ENCODE measurements at places on chromosomes 16 and 17.

- DNase-seq: peak; percentile 77
Measured at GRCh38 chr16:75420987-75421819, 12.1 kb downstream of the CFDP1 start.

- DNase-seq: no peak
Measured at GRCh38 chr17:21105064-21105894, 21.5 kb upstream of the DHRS7B start.

GRCh38 chr16:7834771-7835431 lies 502.3 kb downstream of the RBFOX1 start:
- no peak for DNase-seq

GRCh38 chr17:38852771-38853291 lies 690 bp downstream of the RPL23 start:
- DNase-seq: no peak

DNA sequence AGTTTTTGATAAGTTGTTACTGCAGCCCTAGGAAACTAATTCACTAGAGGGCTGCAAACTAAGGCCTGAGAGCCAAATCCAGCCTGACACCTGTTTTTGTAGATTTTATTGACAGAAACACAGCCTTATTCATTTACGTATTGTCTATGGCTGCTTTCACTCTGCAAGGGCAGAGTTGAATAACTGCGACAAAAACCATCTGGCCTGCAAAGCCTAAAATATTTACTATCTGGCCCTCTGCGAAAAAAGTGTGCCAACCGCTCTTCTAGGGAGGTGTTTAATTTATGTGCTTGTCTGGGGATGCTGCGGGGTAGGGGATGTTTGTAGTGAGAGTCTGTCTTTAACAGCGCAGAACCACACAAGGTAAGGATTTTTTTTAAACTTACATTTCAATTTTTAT lies 165.0 kb upstream of the RBFOX1 start:
- no peak for DNase-seq

GRCh38 chr17:7841396-7841914 lies 7.4 kb downstream of the KDM6B start:
- peak; percentile 91 for DNase-seq

- DNase-seq: no peak
Measured at GRCh38 chr17:44191941-44192496, 5.2 kb downstream of the TMUB2 start.

GRCh38 chr17:34006126-34006525 lies 249.0 kb upstream of the CCL2 start:
- DNase-seq: no peak

DNA sequence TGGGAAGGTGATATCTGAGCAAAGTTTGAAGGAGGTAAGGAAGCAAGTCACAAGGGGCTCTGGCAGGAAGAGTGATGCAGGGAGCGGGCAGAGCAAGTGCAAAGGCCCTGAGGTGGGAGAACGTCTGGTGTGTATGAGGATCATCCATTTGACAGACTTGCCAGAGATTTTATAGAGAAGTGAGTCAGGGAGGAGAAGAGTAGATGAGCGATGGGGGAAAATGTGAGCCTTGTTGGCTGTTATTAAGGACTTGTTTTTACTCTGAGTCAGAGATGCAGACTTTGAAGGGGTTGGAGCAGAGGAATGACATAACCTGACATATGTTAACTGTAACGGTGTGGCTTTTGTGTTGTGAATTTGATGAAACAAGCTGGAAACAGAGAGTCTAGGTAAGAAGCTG lies 3.5 kb upstream of the CLEC10A start:
- no peak for DNase-seq

DNA sequence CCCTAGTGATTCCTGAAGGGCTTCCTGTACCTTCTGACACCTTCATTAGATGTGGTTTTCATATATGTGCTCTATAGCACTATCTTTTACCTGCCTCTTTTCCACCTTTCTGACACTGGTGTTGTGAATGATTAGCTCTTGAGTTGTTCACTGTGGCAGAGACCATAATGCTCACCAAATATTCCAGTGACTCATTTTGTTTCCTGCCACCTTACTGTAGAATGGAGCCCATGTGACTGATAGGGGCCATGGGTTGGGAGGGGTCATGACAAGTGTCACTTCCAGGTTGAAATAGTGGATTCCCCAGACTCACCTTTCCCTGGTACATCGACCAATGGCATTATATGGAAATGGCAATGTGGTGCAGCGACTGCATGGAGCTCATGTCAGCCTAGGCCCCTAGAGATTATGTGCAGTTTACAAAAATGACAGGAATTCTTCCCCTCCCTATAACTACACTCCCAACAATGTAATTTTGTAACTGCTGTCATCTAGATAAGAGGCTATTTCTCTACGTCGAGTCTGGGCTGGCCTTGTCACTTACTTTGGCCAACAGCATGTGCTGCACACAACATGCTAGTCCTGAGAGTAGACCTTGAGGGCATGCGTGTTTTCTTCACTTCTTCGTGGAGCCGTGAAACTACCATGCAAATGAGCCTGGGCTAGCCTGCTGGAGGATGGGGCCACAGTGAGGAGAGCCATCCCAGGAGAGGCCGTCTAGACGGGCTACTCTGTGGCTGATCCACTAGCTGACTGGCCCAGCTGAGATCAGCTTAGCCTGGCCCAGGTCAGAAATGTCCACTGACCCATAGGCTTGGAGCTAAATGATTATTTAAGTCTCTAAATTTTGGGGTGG lies 409.5 kb downstream of the CA10 start:
- no peak for DNase-seq

DNA sequence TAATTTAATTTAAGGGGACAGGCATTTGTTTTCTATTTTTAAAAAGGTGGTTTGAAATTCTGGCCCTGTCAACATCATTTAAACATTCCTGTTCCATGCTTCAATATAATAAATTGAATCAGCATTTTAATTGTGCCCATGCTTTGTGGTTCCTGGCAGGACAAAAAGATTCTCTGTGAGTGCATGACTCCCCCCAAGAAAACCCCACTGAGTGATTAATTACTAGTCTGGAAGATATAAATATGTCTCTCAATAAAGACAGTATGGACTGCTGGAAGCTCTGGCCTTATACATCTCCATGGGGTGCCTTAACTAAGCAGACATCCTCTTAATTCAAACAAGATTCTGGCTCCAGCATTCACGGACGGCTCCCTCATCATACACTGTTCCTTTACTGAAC lies 95.0 kb upstream of the PSMD7 start:
- no peak for DNase-seq

GRCh38 chr17:61247439-61247838 lies 152.2 kb upstream of the TBX2 start:
- DNase-seq: peak; percentile 71

- no peak for DNase-seq
Measured at GRCh38 chr17:48282303-48282702, 147.7 kb downstream of the SKAP1 start.

DNA sequence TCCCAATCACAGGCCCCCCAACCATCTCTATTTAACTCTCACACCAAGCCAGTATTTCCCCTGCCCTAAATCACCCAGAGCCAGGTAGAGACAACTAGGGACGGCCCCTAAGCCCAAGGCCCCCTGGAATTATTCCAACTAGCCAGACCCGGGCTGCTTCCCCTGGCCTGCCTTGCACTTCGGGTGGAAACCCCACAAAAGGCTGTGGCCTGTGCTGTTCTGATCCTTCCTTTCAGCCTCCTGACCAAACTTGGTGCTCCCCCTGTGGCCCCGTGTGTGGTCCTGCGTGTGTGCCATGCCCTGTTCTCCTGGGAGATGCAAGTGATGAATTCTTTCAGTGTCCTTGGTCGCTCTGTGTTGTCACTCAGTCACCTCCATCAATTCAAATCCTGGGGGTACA lies 14.9 kb downstream of the CCL17 start:
- DNase-seq: no peak

DNA sequence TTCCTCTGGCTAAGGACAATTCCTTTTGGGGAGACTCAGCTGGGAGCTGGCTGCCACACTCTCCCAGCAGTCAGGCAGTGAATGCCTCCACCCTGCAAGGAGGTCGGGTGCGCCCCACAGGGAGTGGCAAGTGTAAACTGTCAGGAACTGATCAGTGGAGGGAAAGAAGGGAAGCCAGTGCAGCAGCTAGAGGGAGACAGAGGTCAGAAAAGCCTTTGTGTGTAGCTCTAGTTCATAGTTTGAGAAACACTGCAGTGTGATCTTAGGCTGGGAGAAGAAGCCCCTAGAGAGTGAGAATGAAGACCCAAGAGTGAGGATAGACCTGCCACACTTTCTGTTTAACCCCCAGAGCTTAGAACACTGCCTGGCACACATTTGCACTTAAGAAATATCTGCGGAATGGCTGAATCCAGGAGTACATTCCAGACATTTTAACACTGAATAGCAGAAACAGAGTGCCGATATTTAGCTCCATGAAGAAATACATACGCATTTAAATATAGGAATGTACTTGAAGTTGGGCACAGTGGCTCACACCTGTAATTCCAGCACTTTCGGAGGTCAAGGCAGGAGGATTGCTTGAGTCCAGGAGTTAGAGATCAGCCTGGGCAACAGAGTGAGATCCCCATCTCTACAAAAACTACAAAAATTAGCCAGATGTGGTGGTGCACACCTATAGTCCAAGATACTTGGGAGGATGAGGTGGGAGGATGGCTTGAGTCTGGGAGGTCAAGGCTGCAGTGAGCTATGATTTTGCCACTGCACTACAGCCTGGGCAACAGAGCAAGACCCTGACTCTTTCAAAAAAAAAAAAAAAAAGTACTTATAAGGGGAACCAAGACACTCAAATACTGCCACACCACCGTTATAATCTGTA lies 11.1 kb upstream of the SLC5A11 start:
- no peak for DNase-seq

DNA sequence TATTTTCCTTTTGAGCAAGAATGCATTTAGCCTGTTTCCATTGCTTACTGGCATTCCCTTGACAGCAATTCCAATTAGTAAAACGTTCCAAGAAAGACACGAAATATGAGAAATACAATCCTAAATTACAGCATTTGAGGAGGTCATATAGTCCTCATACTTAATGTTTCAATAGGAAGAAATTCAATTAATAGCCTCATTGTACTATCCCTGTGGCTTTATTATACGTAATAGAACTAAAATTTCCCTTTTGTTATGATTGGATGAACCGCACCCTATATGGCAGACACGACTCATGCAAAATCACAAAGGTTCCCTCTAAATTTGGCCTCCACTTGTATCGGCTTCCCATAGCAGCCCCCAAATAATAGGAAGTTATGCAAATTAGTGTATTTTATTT lies 291.7 kb downstream of the CEP112 start:
- DNase-seq: no peak

DNA sequence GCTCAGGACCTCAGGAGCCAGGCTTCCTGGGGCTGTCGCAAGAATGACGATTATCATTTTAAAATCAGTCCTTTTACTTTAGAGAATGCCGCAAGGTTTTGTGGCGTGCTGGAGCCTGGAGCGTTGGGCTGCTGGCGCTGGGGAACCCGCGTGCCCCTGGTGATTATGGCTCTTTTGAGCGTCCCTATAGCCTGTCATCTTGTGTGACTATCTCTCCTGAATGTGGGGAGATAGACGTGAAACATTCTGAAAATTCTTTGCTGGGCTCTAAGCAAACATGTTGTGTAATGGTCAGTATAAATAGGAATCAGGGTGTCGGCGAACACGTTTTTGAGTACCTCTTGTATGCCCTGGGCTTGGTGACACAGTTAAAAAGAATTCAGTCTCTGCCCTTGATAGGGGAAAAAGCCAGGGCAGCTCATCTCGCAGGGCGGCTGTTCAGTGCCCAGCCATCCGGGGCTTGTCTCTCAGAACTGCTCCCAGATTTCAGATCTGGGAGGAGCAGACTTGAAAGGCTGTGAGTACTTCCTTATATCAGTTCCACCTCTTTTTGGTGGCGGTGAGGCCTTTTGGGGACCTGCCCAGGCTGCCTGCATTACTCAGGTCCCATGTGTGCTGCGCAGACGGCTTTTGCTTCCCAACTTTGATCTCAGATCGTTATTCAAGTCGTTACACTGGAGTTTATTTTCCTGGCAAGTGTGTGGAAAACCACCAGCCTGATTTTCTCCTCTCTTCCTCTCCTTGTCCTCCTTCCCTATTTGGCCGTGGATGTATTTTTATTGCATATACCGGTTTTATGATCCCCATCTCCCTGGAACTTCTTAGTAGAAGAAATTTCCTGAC lies 973 bp downstream of the SLC7A6 start:
- DNase-seq: peak; percentile 49

DNA sequence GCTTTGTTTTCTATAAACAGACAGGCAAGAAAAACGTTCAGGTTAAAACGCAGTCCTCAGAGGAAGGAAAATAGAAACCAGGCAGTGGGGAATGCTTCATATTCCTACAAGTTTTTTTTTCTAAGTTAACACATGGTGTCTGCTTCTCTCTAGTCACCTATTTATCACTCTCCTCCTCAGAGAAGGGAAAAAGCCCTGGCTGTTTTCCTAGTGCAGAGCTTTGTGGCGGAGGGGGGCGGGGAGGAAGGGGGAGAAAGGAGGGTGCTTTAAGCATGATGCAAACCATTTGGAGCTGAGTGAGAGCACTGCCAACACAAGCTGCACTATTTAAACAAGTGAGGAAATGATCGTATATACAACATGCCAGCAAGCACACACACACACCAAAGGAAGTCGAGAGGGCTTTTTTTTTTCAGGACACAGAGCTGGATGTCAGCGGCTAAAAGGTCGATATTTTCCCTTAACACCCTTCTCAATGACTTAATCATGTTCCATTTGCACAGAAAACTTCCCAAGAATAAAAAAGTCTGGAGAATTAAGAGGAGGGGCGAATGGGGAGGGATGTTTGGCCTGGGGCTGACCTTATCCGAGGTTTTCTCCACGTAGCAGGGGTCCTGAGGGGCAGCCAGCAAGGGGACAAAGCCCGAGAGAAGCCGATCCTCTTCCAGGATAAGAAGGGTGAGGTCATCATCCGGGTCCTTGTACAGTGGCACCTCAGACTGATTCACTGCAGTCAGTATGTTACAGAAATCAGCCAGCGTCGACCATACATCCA lies 117.4 kb downstream of the HIC1 start:
- peak; percentile 94 for DNase-seq

DNA sequence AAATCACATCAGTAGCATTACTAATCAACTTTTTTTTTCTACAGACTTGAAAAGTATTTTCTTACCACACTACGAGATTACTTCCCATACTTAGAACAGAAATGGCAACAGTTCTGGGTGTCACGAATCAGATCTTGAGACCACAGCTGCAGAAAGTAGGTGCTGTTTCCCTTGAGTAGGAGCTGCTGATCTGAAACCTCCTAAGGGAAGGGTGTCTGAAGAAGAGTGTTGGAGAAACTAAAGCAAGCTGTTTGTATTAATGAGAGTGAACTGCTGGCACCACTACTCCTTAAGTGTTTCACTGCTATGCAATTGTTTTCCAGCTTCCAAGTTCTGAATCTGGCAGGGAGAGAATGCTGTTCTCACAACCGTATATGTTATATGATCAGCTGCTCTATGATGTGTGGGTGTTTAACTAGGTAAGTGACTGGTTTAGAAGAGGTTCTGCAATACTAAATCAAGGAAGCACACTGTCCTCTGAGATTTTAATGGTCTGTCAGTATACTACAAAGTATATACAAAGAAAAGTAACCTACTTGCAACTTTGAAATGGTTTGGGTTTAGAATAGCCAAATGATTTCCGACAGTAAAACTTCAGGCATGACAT lies 3.3 kb downstream of the ZNF652 start:
- no peak for DNase-seq

Measured in femur (tissue), 1 donor.